ENCODE measurements at places on chromosomes 16 and 17. TPM values are rescaled to one million over a fixed set of nuclear protein-coding genes. Genes with fewer than 3 reads are reported as not detected.

The RHBDL1 gene
- 9.4 TPM for total RNA-seq

The ITGA2B gene
- 0.15 TPM for total RNA-seq

The KRTAP4-1 gene
- total RNA-seq: not detected

The ABAT gene
- total RNA-seq: 1.9 TPM

The MYH13 gene
- not detected for total RNA-seq

The MT4 gene
- not detected for total RNA-seq

The ZSCAN32 gene
- total RNA-seq: 12.2 TPM

The ATP1B2 gene
- 0.17 TPM for total RNA-seq

The MYH1 gene
- total RNA-seq: not detected

The KRT33A gene
- total RNA-seq: not detected

The PPY gene
- total RNA-seq: not detected

The SEZ6L2 gene
- total RNA-seq: 4.1 TPM

The SSTR5 gene
- total RNA-seq: not detected

The TMEM208 gene
- total RNA-seq: 32.6 TPM

The P2RX1 gene
- not detected for total RNA-seq

The OR4D1 gene
- total RNA-seq: under 0.01 TPM

The CCL1 gene
- total RNA-seq: not detected

The NLRC3 gene
- total RNA-seq: 0.15 TPM

The CCDC78 gene
- total RNA-seq: 3.8 TPM

The ELMO3 gene
- 0.29 TPM for total RNA-seq

The FAM20A gene
- 25.1 TPM for total RNA-seq

All from smooth muscle cell of trachea (primary cell).